Effector CD4-positive, alpha-beta T cell (primary cell): ENCODE measurements at places on chromosomes 1 and 21.

DNA sequence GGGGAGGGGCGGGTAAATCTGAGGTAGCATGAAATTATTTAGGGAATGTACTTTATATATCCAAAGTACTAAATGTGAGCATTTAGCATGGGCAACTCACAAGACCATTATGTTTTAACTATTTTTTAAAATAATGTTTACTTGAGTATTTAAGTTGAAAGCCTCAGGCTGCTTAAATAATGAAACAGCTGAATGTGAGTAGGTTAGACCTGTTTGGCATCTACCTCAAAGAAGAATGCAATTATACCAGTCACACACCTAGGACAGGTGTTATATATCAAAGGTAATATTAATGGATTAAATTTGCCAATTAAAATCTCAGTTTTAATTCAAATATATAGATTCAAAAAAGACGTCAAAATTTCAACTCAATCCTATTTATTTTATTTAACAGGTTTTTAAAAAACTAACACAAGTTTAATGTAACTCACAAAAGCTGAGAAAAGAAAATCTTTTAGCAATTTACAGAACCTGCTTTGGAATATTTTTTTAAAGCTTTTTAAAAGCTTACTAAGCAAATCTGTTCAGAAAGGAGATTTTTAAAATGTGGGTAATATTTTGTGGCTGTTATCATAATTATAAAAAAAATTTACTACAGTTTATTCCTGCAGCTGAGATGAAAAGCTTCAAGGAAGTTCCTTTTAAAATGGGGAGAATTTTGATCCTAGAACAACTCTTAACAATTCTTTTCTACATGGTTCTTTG lies 104.6 kb upstream of the LBR start:
- DNase-seq, result no peak

- DNase-seq, result no peak
Measured at GRCh38 chr1:226827458-226827857, 43.0 kb upstream of the PSEN2 start.

GRCh38 chr1:19121192-19121591 lies 88.9 kb downstream of the UBR4 start:
- no peak for DNase-seq

DNA sequence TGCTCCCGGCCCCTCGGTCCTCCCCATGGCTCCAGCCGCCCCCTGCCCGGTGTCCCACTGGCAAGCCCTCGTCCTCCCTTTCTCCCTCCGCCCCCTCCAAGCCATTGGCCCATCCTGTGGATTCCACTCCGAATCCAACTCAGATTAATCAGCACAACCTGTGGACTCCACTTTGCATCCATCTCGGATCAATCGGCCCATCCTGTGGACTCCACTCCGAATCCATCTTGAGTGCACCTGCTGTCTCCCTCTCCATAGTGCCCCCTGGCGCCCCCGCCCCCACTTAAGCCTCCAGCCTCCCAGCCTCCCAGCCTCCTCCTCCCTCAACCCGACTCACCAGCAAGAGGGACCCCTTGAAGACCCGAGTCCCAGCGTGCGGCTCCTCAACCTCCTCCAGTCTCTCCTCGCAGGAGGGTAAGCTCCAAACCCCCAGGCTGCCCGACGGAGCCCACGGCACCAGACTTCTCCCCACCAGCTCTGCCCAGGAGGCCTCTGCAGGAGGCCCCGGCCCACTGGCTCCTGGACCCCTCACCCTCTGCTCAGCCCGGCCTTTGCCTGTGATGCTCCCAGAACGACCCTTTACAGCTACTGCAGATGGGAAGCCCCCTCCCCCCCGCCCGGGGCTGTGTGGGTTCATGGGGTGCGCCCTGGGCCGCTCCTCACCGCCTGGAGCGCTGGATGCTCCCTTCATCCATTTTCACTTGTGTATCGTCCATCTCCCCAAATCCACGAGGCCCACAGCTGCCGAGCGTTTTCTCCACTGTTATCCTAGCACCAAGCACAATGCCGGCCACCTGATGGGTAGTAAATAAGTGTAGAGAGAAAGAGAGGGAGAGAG lies 40.6 kb upstream of the TSPEAR start:
- DNase-seq, result no peak

DNA sequence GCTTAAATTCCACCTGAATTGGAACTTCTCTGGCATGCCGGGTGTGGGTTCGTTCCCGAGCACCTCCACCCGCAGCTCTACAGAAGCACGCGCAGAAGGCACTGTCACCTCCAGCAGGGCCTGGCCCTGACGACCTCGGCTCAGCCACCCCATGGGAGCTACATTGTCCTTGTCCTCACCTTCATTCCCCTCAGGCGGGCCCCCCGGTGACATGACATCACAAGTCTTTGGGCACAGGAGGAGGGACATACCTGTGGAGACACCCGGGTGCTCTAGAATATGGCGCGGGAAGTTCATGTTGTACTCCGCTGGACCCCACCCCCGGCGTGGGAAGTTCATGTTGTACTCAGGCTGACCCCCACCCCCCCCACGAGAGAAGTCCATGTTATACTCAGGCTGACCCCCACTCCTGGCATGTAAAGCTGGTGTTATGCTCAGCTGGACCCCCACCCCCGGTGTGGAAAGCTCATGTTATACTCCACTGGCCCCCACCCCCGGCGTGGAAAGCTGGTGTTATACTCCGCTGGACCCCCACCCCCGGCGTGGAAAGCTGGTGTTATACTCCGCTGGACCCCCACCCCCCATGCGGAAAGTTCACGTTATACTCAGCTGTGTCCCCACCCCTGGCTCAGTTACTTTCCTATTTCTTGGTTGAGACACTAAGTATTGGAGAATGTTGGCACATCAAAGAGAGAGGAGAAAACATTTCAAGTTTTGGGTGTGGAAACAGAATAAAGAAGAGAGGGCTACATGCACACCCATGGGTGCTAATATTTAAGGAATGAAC lies 37.6 kb downstream of the UMODL1 start:
- DNase-seq, result no peak

DNA sequence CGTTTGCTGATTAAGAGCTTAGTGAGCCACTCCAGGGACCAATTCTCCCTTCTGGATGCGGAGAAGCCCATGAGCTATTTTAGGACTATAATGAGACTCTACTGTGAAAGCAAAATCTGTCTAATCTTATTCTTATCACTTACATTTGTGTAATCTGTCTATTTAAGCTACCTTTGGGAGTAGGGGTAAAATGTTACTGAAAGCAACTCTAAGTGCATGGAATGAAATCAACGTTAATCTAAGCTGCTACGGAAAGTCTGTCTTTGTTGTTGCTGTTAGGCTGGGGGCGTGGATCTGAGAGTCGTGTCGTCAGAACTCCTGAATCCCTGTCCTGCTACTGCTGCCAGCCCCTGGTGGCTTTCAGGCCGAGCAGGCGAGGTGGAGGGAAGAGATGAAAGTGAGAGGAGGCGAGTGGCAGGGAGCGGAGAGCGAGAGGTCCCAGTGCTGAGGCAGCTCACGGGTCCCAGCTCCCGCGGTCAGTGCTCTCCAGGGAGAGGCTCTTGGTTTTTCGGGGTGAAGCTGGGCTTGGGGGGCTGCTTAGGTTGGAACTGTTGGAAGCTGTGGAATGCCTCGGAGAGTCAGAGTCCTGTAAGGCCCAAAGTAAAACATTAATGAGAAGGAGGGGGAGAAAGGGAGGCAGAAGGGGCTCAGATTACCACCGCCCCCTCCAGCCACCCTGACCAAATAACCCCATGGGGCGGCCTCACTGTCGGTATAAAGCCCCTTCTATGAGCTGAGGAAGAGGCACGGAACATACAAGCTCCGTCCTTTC lies 53.9 kb downstream of the COQ8A start:
- DNase-seq, result no peak

DNA sequence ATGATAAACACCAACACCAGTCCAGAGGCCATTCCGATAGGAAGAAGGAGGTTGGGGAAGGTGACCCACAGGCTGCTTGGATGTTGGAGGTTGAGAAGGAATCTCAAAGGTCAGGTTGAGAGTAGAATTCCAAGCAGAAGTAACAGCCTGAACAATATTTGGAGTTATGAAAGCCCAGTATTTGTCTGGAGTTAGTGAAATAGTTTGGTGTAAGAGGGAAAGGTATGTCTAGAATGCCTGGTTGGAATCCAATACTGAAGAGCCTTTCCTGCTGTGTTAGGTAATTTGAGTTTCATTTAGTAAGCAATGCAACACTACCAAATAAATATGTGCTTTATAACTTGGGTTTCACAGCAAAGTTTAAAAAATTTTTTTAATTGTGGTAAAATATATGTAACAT lies 70.5 kb upstream of the MCOLN3 start:
- no peak for DNase-seq
